ENCODE measurements at places on chromosomes 11 and 22.

DNA sequence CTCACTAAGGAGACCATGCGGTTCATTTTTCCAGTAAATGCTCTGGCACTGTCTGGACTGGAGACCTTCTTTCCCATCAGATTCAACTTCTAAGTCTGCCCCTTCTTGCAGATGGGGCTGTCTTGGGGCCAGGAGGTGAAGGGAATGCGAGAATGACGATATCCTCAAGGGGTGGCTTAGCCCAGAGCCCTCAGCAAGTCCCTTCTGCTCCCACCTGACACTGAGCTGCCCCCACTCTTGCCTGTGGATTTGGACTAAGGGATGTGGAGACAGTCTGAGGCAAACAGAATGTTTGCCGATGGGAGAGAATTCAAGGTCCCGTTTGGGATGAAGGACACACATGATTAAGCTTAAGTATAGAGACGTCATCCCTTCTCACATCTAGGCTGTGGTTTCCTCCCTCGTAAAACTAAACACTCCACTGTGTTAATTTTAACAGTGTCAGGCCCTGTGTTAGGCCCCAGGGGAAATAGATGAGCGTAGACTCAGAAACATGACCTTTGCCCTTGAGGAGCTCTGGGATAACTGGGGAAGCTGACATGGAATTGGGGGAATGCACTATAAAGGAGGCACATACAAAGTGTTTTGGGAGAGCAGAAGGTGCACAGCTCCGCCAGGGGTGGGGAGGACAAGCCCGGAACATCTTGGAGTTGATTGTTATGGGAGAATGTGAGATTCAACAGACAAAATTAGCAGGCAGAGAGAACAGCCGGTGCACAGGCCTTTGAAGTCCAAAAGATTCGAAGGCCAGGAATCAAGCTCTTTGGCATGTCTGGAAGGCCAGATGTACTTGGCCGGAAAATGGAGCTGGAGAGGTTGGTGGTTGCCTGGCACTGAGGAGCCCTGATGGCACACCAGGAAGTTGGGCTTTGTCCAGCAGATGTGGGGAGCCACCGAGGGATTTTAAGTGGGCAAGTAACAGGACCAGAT lies 71.6 kb downstream of the ST3GAL4 start:
- no peak for DNase-seq

DNA sequence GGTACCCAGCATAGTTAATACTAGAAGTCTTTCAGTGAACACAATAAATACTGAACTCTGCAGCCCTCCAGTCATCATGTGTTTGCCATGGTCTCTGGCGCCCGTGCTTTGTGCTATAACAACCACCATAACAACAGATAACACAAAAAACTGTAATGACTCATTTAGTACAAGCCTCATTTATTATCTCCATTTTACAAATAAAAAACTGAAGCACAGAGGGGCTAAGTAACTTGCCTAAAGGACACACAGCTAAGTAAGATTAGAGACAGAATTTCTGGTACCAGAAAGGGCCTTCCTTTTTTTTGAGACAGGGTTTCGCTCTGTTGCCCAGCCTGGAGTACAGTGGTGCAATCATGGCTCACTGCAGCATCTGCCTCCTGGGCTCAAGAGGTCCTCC lies 19.5 kb downstream of the RBFOX2 start:
- no peak for DNase-seq

DNA sequence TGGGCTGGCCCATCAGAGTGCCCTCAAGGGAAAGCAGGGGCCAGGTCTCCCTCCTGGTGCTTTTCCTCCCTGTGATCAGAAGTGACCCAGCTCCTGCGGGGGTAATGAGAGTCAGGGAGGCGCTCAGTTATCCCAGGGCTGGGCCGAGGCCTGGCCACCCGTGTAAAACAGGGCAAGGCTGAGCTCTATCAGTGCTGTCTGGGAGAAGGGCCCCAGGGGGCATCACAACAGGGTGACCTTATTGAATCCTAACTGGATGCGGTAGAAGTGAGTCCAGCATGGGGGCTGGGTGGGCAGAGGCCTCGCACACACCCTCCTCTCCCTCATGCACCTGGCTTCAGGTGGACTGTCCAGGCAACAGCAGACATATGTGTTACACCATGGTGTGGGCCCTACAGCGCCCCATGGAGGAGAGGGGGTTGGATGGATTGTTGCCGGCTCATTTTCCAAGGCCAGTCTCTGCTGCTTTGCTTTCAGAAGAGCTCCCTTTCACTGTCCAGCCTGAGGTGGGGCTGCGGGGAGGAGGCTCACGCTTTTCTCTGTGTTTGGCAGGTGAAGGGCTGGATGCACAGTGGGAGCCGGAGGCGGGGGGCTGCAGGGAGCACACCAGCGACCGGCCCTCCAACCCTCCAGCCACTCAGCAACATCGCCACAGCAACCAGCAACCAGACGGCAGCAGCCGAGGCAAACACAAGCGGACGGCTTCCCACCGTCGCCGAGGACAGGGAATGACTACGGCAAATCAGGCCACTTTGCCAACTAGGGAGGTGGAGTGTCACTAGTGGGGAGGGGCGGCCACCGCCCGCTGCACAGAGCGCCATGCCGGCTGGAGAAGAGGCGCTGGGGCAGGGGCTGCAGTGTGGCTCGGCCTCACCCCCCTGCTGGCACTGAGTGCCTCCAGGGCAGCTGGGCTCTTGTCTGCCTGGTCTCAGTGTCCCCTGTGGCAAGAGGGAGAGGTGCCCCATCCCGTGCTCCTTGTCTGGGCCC lies 24.7 kb downstream of the GNAZ start:
- no peak for DNase-seq

- no peak for DNase-seq
Observed at GRCh38 chr11:81070948-81071347, 1630.1 kb upstream of the TENM4 start.

GRCh38 chr11:62444835-62445234 lies 26.0 kb downstream of the SCGB1A1 start:
- DNase-seq: no peak

- no peak for DNase-seq
Observed at GRCh38 chr11:76157891-76158290, 48.4 kb downstream of the WNT11 start.

DNA sequence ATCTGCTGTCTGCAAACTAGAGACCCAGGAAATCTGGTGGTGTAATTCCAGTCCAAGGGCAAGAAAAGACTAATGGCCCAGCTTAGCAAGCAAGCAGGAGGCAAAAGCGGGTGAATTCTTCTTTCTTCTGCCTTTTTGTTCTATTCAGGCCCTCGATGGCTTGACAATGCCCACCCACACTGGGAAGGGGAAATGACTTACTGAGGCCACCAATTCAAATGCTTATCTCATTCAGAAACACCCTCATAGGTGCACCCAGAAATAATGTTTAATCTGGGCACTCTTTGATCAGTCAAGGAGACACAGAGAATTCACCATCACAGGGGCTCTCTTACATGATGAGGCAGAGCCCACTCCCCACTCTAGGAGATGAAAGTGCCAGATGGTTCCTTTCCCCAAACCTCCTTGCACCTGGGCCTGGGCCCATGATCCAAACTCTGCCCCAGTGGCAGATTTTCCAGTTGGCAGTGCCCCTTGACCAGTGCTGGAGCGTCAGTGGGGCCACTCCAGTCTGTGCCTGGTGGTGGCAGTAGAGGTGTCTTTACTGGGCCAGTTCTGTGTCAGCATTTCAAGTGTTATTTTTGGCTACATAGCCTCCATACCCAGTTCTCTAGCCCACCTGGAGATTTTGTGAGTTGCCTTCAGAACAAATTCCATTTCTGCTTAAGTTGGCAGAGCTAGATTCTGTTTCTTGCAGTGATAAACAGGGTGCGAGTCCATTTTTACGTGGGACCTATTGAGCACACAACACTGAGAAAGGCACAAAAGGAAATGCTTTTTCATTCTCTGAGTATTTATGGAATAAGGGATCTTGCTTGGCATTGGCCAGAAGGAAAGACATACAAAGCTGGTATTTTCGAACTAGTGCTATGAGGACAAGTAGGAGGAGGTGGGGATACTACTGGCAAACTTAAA lies 7.5 kb downstream of the ELMOD1 start:
- no peak for DNase-seq

- DNase-seq: no peak
Observed at GRCh38 chr22:44338906-44339305, 26.2 kb upstream of the SHISAL1 start.

DNA sequence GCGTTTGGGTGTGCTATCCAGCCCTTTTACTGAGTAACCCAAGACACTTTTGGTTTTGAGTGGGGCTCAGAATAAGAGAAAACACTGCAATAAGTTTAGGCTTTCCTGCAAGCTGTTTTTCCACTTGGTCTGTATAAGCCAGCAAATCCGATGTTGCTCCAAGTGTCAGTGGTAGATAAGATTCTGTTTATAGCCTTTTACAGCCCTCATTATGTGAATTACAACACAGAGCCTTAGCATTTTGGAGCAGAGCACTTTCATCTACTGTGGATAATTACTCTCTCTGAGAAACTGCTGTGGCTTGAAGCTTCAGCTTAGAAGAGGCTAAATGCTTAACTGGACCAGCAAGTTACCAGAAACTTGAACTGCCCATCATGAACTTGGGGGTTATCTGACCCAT lies 601.1 kb downstream of the JRKL start:
- DNase-seq: no peak

DNA sequence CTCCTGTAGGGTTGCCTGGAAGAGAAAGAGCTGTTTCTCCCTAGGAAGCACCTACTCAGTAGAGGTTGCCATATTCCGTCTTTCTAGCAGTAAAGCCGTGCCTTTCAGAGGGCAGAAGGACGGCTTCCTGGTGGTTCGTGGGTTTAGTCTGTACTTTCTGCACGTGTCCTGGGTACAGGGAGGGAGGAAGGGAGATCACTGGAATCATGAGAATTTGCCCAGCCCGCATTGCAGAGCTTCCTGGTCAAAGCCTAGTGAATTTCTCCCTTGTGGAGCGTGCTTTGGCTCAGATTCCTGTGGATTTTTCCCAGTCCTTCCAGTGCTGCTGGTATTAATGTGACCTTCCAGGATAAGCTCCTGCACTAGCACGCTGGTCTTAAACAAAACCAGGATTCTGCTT lies 44.9 kb downstream of the GRAMD1B start:
- DNase-seq: no peak

GRCh38 chr11:3127706-3128355 lies 37.3 kb downstream of the OSBPL5 start:
- no peak for DNase-seq

DNA sequence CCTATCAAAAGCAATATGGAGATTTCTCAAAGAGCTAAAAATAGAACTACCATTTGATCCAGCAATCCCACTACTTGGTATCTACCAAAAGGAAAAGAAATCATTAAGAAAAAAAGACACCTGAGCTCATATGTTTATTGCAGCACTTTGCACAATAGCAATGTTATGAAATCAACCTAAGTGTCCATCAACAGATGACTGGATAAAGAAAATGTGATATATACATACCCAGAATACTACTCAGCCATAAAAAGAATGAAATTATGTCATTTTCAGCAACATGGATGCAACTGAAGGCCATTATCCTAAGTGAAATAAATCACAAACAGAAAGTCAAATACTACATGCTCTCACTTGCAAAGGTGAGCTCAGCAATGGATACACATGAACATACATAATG lies 1565.5 kb upstream of the RAG2 start:
- no peak for DNase-seq

DNA sequence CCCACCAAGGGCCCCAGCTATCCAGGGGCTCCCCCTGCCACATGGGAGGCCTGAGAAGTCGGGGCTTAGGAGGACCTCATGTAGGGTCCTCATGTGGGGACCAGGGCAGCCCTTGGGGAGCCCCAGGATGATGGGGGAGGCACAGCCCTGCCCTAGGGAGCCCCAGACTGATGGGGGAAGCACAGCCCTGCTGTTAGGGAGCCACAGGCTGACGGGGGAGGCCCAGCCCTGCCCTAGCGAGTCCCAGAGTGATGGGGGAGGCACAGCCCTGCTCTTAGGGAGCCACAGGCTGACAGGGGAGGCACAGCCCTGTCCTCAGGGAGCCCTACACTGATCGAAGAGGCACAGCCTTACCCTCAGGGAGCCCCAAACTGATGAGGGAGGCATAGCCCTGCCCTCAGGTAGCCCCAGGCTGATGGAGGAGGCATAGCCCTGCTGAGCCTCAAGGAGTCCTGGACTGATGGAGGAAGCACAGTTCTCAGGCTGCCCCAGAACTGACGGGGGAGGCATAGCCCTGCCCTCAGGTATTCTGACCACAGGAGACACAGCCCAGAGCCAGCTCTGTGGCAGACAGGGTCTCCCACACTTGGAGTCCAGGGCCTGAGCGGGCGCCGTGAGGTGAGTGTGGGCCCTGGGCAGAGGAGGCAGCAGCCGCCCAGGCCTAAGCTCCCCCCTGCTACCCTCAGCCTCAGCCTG lies 10.8 kb downstream of the PRR33 start:
- no peak for DNase-seq

GRCh38 chr11:15500643-15501042 lies 385.9 kb downstream of the INSC start:
- DNase-seq: no peak

DNA sequence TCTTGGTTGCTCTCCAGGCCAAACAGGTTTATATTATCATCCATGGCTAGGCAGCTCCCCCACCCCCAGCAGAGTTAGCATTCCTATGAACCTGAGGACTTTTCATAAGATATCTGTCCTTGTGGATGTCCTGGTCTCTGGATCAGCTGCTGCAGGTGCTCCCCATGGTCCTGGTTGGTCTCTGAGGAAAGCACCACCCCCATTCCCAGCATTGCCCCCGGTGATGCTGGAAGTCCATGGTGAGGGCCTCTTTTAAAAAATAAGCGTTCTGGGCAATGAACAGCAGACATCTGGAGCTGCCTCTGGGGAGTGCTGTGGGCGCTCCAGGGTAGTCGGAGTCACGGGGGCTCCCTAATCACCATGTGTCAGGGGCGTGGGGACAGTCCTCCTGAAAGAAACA lies 26.6 kb downstream of the DKK3 start:
- DNase-seq: no peak

- DNase-seq: no peak
Observed at GRCh38 chr22:38071421-38072321, 12.3 kb downstream of the SLC16A8 start.

- DNase-seq: no peak
Observed at GRCh38 chr11:14413307-14414069, 54.5 kb upstream of the RRAS2 start.

GRCh38 chr11:76512851-76513653 lies 68.2 kb downstream of the EMSY start:
- DNase-seq: no peak

- DNase-seq: no peak
Observed at GRCh38 chr11:69609351-69609750, 31.6 kb upstream of the CCND1 start.

DNA sequence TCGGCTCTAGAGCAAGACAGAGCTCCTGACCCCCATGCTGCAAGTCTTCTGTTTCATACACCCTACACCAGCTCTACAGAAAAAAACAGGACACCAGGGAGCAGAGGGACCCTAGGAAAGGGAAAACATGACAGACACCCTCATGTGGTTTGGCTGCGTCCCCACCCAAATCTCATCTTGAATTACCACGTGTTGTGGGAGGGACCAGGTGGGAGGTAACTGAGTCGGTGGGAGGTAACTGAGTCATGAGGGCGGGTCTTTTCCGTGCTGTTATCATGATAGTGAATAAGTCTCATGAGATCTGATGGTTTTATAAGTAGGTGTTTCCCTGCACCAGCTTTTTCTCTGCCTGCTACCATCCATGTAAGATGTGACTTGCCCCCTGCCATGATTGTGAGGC lies 6.6 kb upstream of the C22orf39 start:
- no peak for DNase-seq

Measured in T-helper 9 cell (primary cell).